ENCODE measurements at places on chromosomes 1 and 21.

GRCh38 chr1:3527774-3528173 is 73.3 kb downstream of the ARHGEF16 start:
- DNase-seq: no peak

DNA sequence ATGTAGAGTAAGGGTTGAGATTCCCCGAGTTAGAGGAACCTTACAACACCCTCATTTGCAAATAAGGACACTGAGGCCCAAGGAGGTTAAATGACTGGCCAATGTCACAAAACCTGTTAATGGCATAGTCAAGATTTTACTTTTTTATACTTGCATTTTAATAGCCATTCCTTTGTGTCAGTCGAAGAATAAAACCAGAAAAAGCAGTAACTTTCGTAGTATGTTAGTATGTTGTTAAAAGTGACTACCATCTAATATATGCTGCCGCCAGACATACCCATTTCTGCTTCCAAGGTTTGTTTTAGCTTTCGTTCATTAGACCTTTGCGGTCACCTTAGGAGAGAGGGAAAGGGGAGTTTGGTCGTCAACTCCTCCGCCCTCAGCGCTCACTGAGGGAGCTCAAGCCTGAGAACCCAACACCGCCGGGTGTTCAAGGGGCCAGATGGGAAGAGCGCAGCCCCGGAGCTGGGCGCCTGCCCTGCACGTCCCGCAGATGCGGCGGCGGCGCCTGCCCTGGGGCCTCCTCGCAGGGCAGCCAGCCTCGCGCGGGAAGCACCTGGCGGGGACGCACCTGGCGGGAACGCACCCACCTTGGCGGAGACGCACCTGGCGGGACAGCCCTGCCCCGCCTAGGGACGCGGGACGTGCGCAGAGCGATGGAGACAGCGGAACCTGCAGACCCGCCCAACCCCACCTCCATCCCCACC is 466 bp downstream of the VPS26C start:
- peak; percentile 26 for DNase-seq

- no peak for DNase-seq
Observed at GRCh38 chr21:41302976-41303375, 13.6 kb upstream of the FAM3B start.

DNA sequence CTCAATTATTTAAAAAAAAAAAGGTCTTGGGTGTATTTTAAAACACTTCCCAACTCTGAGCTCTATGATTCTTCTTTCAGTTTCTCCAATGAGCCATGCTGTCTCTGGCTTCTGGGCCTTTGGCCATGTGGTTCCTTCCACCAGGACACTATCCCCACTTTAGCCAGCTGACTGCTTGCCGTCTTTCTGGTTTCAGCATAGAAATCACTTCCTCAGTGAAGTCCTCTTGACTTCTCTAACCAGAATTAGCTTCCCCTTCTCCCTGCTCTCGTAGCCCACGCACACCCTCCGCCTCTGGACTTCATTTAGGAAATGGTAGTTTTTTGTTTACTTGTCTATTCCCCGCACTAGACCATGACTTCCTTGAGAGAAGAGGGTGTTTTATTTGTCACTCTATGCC is 1.1 kb upstream of the DIO1 start:
- no peak for DNase-seq

GRCh38 chr1:155223047-155223446 is 14.6 kb downstream of the MTX1 start:
- no peak for DNase-seq

GRCh38 chr1:211920141-211920572 is 89.6 kb upstream of the LPGAT1 start:
- DNase-seq: peak; percentile 24

GRCh38 chr1:156690675-156691036 is 13.4 kb upstream of the NES start:
- no peak for DNase-seq

GRCh38 chr1:24386241-24386640 is 27.3 kb downstream of the STPG1 start:
- no peak for DNase-seq

GRCh38 chr1:227556288-227556687 is 7.1 kb upstream of the ZNF678 start:
- no peak for DNase-seq

GRCh38 chr1:217090060-217090911 is 367.1 kb upstream of the ESRRG start:
- no peak for DNase-seq

DNA sequence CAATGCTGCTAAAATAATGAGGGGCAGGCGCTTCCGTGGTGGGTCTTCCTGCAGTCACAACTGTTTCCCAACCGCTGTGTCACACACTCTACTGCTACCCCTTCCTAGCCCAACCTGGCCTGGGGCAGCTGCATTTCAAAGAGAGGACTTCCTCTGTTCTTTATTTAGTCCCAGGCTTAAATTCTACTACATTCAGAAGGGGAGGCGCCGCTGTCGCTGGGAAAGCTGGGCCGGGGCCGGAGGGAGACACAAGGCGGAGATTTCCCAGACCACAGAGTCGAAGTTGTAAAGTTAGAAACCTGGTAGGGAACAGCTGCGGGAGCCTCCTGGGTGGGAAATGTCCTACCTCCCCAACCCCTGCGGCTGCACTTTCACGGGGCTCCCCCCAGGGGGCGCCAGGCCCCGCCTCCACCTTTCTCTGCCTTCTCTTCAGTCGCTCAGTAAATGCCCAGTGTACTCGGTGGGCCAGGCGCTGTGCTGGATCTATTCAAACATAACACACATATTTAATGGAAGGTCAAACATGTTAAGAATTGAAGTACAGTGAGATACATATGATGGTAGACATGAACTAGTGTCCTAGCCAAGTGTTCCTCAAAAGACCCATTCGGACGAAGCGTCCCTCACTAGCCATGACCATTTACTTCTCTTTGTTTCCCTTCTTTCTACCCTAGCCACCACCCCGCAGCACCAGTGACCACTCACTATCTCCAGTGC is 23.1 kb downstream of the DYRK3 start:
- peak; percentile 54 for DNase-seq

DNA sequence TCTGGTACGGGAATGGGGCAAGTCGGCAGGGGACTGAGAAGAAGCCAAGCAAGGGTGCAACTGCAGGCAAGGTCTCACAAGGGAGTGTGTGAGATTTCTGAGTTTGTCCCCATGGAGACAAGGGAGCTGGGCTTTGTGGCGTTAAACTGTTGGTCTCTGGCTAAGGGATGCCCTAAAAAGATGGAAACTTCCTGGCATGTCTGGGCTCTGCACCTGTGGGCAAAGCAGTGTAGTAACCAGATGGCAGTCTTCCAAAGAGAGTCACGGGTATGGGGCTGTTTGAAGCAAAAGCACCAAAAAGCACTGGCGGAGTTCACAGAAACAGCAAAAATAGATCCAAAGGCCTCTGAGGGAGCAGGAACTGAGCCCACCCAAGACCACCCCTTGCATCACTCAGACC is 104.8 kb upstream of the SLC44A3 start:
- DNase-seq: no peak

DNA sequence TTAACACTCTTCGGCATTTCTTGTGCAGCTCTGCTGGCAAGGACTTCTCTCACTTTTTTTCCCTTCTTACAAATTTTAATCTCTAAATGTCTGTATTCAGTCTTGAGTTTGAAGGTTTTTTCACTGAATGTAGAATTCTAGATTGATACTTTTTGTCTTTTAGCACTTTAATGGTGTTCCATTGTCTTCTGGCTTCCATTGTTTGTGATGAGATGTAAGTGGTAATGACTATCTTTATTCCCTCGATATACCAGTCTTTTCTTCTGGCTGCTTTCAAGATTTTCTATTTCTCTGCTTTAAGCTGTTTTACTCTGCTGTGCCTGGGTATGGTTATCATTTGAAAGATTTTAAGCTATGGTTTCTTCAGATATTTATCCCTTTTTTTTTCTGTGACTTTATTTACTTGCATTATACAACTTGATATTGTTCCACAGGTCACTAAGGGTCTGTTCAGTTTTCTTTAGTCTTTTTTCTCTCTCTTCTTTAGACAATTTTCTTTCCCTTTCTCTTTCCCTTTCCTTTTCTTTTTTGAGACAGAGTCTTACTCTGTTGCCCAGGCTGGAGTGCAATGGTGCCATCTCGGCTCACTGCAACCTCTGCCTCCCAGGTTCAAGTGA is 35.8 kb downstream of the DYRK1A start:
- no peak for DNase-seq

DNA sequence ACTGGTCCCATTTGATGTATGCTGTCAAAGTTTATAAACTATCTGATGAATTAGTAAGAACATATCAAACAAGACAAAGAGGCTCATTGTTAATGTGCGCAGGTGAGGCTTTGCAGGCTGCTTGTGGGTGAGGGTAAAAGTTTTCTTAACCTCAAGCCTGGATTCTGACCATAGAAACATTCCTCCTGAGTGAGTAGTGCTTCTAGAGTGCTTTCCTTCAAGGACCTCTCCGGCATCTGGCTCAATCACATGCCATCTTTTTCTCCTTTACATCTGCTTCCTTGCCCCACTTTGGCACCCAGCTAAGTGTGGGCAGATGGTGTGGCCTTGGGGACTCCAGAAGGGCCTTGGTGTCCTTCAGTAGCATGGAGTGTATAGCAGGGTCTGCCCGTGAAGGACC is 104.0 kb downstream of the ROR1 start:
- peak; percentile 80 for DNase-seq

Data from LHCN-M2 (cell line).